Progenitor cell of endocrine pancreas (in vitro differentiated cells): ENCODE measurements at places on chromosomes 1 and 21.
A peak's percentile ranks its signal among the peaks of the same experiment; 100 is the strongest.

GRCh38 chr1:208251911-208252835, 8.0 kb upstream of the PLXNA2 start:
- DNase-seq, result peak; percentile 43

DNA sequence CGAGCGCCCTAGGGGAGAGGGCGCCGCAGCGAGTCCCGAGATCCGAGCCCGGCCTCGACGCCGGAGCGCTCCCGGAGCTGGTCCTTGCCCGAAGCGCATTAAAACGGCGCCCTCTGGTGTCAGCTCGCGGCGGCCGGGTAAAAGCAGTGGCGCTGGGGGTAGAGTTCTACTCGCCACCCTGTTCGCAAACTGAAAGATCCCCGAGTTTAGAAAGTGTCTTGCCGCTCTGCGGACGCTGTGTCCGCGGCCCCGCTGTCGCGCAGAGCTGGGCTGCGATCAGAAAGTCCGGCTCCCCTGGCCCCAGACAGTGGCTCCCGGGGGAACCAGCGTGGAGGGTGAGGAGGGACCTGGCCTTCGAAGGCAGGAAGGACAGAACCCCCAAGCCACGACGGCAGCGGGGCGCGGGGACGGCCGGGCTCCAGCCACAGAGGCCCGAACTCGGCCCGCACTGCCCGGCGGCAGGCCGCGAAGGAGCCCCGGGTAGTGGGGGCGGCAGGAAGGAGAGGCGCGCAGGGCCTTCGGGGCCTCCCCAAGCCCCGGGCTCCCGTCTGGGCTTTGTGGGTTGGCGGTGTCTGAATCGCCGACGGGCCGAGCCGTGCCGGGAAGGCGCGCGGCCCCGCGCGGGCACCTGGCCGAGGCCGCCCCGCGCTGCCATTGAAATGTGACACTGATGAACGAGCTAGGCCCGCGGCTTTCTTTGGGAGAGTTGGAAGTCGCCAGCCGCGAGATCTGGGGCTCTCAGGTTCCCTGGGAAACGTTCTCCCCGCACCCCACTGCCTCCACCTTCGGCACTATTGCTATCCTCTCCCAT, 39.1 kb upstream of the NFIA start:
- DNase-seq, result peak; percentile 85

DNA sequence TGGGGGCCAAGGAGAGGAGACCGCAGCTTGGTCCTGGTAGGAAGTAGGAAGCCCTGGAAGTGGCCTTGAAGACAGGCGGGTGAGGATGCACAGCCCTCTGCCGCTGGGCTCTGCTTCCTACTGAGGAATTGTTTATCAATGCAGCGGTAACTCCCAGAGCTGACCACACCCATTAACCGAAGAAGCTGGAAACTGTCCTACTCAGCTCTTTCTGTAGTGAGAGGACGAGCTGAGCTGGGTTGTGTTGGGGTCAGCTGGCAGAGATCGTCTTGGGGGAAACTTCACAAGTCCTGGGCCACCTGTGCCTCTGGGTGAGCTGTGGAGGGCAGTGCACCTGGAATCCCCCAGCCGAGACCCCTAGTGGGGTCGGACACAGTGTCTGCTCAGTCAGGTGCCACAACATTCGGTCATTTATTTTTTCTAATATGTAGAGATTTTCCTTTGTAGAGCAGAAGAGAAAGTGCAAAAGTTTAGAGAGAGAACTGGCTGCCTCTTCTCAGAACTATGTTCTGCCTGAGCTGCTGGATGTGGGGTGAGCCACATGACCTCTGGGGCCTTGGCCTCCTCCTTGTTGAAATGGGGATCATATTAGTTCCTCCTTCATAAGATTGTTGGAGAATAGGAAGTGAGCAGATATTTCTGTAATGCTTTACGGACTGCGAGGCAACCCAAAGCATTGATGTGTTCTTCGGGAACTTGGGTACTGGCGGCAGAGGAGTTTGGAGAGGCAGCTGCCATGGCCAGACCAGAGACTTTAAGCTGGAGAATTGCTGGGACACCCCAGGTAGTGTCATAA, 3.6 kb downstream of the NECAP2 start:
- no peak for DNase-seq

- no peak for DNase-seq
These were observed 319.8 kb upstream of the C1orf174 start for GRCh38 chr1:4219826-4220225.

- peak; percentile 66 for DNase-seq
These were observed at the start of gene RPS6KA1 for GRCh38 chr1:26529655-26530409. Gene RPS6KA1, plus strand, starts transcription at chr1:26529761. Its CDS starts 160 bp downstream, at chr1:26529921.

- DNase-seq, result no peak
These were observed 43.5 kb downstream of the PDPN start for GRCh38 chr1:13627127-13627526.

GRCh38 chr1:7893529-7894180, 40.8 kb upstream of the UTS2 start:
- DNase-seq, result no peak
